ENCODE measurements at places on chromosomes 4 and X.

DNA sequence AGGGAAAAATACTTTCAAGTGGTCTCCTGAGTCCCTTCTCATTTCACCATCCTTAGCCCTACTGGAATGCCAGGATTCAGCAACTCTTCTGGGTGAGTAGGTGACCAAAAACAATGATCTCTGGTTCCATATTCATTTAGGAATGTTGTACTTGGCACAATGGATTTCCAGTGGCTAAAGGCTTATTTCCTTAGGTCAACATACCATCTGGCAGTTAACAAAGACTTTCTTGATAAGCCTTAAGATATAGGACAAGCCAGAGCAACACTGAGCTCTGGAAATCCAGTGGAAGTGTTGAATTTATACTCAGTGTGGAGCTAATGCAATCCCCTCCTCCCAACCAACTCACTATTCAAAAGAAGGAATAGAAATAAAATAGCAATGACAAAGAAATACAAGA is 139.4 kb upstream of the EMCN start:
- DNase-seq: no peak

GRCh38 chrX:140249088-140249487 is 255.8 kb downstream of the SOX3 start:
- no peak for DNase-seq

DNA sequence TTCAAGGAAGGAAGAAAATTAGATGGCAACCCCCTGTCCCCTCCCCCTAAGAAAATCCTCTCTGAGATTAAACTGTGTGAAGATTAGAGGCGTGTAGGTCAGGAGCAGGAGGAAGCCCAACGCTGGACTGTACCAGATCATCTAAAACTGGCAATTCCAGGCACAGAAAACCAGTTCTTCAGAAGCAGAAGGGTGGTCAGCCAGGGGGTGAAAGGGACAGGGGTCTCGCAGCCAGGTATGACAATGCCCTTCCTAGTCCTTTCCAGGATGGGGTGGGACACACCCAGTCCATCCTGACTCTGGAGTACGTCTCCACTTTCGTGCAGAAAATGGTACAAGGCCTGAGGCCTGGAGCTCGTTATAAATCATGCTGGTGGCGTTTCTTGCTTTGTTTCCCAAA is 3.3 kb upstream of the RHOH start:
- DNase-seq: no peak

- no peak for DNase-seq
Observed at GRCh38 chr4:185999207-185999606, 69.7 kb upstream of the TLR3 start.

DNA sequence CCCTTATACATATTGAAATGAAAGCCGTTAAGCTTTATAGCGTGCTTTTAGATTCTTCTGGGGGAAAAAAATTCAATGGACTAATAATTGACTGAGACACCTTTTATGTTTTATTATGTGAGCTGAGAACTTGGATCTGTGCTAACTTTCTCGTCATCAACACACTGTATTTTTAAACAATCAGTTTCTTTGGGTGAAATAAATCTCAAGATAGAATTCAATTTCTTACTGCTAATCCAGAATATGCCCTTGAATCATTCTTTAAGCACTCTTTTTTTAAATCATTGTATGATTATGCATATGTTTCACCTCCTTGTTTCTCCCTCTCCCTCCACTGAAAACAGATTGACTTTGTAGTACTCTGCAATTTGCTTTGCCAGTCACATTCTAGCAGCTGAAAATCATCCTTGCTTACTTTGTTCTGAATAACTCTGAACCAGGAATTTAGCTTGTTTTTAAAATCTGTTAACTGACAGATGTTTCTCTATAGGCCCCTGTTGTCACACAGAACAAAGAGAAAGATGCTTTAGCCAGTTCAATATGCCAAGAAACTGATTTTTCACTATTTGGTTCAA is 81.5 kb downstream of the SLIT2 start:
- no peak for DNase-seq

DNA sequence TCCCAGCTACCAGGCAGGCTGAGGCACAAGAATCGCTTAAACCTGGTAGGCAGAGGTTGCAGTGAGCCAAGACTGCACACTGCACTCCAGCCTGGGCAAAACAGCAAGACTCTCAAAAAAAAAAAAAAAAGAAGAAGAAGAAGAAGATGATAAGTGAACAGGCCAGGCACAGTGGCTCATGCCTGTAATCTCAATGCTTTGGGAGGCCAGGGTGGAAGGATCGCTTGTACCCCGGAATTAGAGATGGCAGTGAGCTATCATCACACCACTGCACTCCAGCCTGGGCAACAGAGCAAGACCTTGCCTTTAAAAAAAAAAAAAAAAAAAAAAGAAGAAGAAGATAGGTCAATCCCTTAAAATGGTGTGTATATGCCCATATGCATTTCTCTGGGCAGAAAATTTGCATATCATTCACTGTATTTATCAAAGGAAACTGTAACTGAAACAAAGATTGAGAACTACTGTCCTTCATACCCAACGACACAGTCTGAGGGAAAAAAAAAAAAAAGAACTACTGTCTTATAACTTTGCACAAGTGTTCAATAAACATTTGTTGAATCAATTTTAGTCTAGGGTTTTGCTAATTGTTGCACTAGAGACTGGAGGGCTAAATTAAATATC is 2.3 kb downstream of the RFC1 start:
- DNase-seq: no peak

DNA sequence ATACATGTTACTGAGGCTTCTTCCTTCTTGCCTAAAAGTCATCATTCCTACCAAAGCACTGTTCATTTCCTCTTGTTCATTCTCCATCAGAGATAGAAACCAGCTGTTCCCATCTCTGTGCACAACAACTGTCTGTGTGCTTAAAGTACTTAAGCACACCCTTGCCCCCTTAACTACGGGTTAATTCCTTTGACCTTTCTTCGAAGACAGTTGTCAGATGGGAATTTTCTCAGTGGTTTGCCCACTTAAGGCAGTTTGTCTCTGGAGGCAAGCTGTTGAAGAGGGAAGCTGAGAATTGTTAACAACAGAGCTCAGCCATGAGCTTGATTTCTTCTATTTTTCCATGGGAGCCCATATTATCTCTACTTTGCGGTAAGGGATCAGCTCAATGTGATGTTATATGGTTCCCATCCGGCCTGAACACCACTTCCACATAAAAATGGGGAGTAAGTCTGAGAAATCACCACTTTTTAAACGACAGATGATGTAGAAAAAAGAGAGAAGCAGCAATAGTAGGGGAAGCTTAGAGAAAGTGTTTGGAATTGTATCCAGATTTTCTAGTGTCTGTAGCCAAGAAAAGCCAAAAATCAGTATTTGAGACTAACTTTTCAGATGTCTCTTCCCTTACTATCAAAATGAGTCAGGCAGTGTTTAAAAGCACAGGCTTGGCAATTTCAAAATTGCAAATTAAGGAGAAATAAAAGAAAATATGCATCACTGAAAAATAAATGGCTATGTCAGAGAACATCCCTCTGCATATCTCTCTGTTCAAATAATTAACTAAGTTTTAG is 194.4 kb downstream of the SLIT2 start:
- no peak for DNase-seq

DNA sequence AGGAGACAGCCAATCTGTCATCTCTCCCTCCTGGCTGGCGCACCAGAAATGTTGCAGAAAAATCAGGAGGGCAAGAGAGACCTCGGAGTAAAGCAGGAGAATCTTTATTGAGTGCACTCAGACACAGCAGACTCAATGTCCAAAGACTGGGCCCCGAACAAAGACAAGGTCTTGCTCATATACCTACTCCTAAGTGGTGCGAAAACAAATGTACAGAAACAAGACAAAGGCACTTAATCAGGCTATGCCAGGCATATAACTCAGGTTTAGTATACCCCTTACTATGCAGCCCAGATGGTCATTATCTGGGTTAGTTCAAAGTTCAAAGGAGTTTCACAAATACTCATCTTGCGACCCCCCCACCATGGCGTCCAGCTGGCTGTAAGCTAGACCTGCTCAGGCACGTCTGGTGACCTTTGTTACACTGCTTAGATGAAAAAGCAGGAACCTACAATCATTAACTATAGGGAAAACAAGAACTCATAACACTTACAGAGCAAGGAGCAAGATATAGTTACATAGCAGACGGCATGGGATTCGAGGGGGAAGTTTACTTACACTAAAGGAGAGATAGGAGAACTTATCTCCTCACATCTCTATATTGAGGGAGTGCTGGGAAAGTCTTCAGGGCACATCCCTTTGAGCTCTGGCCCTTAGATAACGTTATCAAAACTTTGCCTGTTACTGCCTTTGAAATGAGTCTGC is 27.5 kb downstream of the SULT1E1 start:
- no peak for DNase-seq

GRCh38 chrX:23749576-23749975 is 6.5 kb upstream of the ACOT9 start:
- no peak for DNase-seq

GRCh38 chr4:3233391-3234071 is 15.4 kb upstream of the MSANTD1 start:
- DNase-seq: no peak

- DNase-seq: no peak
Observed at GRCh38 chr4:6657242-6658208, 17.0 kb downstream of the MRFAP1 start.

DNA sequence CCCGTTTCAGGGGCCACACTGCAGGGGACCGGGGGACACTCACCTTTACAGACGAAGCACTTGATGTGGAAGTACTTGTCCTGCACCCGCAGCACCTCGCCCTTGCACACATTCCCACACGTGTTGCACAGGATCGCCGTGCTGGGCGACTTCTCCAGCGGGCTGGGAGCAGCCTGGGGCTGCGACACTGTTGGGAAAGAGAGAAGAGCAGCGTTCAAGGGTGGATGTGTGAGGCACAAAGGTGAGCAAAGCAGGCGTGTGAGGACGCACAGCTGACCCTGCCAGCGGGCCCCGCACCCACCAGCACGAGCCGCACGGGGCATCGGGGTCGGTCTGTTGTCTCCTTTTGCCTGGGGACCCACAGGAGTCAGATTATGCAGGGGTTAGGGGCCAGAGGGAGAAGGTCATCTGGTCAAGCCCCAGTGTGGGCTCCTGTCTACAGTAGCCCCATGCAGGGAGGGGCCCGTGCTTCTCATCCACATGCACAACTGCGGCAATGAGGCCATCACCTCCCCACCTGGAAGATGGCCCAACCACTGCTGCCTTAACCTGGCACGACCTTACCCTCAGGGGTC is 52.1 kb downstream of the ABLIM2 start:
- no peak for DNase-seq

DNA sequence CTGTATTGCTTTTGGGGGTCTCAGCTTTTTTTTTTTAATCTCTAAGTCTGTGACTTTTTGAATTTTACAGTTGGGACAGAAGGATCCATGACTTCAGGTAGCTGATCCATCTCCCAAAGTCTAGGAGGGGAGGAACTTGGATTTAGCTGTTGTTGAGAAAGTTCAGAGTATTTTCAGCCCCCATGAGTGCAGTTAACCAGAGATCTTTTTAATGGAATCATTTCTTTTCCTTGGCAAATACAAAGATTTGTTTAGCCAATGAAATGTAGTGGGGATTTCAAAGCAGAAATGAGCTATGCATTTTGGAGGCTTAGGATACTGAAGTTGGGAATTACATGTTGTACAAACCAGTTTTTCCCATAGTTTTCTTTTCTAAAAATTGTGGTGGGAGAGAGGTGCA is 18.1 kb downstream of the FNIP2 start:
- DNase-seq: peak; percentile 71

- DNase-seq: no peak
Observed at GRCh38 chrX:18769812-18770573, 62.5 kb downstream of the PPEF1 start.

- DNase-seq: peak; percentile 26
Observed at GRCh38 chr4:57037982-57038604, 59.4 kb downstream of the POLR2B start.

GRCh38 chr4:98749206-98749605 is 90.8 kb upstream of the TSPAN5 start:
- DNase-seq: no peak

GRCh38 chr4:14888790-14889572 is 113.3 kb upstream of the CPEB2 start:
- no peak for DNase-seq

- DNase-seq: no peak
Observed at GRCh38 chr4:23811161-23811560, 78.7 kb downstream of the PPARGC1A start.

GRCh38 chr4:88163336-88163735 is 4.9 kb upstream of the ABCG2 start:
- DNase-seq: no peak

GRCh38 chrX:10841579-10841978 is 221.2 kb upstream of the MID1 start:
- DNase-seq: peak; percentile 54

- DNase-seq: no peak
Observed at GRCh38 chr4:141192564-141192963, 28.1 kb upstream of the ZNF330 start.

- no peak for DNase-seq
Observed at GRCh38 chrX:18676470-18676869, 4.6 kb upstream of the RS1 start.

GRCh38 chrX:75655627-75656026 is 129.4 kb downstream of the MAGEE2 start:
- no peak for DNase-seq

All from muscle of arm (tissue), 14 donors.